GM19239 (cell line): ENCODE measurements at places on chromosomes 5 and 9.

- no peak for DNase-seq
Measured at GRCh38 chr5:30572279-30572678, 621.2 kb upstream of the CDH6 start.

DNA sequence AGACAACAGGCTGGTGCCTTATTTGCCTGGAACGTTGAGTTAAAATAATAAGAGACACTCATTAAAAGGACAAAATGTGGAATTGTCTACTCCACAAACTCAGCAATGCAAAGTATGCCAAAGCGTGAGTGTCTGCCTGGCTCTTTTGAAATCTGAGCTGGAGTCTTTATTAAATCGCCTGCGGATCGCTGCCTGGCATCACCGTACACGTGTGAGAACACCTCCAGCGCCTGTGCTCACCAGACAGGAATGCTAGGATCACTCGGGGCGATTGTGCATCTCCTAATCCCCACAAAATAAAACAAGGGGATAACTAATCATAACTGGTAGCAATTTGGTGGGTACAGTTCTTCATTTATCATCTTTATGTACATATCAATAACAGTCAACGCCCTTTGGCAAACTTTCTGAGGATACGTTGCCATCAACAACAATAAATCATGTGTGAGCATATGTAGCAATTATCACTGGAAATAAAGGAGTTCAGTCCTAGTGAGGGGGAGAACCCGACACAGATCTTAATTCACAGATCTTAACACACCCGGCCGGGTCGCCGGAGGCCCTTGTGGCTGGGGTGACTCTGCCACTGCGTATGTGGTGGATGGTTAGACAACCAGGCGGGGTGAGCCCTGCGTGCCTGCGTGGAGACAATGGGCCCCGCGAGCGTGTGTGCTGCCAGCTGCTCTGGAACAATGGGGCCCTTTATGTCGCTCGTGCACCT lies 284.9 kb upstream of the IRX1 start:
- no peak for DNase-seq

- no peak for DNase-seq
Measured at GRCh38 chr5:91420879-91421278, 37.8 kb upstream of the ARRDC3 start.

GRCh38 chr9:86043586-86043985 lies 55.8 kb downstream of the GOLM1 start:
- no peak for DNase-seq

GRCh38 chr9:133969681-133970580 lies 22.2 kb downstream of the VAV2 start:
- DNase-seq: no peak

DNA sequence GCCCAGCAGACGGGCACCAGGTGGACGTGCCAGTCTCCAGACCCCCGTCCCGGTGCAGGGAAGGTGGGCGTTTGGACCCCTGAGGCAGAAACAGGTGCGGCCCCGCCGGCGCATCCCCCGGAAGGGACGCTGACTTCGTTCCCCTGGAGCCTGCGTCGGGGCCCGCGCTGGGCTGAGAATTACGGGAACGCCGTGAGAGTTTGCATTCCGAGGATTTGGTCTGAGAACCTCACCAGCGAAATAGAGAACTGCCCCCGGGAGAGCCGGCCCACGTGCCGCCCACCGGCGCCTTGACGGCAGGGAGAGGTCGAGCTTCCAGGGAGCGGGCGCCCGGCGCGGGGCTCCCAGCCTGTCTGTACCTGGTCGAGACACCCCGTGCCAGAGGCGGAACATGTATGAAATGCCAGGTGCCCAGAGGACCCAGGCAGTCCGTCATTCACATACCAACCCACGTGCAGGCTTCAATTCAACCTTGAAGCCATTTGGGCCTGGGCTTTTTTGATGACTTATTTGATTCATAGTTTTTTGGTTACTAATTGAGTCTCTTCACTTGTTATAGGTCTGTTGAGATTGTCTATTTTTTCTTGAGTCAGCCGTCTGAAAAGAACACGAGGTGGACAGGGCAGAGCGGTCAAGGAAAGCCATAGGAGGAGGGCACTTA lies 877 bp upstream of the CAMSAP1 start:
- no peak for DNase-seq

- DNase-seq: no peak
Measured at GRCh38 chr9:106963684-106964083, 100.7 kb downstream of the ZNF462 start.

DNA sequence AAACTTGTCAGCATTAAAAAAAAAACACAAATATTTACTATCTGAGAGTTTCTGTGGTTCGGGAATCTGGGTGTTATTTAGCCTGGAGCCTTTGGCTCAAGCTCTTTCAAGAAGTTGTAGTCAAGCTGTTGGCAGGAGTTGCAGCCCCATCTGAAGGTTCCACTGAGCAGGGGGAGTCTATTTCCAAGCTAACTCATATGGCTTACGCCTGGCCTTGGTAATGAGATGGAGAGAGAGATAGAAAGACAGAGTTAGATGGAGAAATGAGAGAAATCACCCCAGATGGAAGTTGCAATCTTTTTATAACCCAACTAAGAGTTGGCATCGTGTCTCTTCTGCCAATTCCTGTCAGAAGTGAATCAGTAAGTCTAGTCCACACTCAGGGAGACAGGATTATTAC lies 1075.2 kb upstream of the SEMA6A start:
- no peak for DNase-seq

DNA sequence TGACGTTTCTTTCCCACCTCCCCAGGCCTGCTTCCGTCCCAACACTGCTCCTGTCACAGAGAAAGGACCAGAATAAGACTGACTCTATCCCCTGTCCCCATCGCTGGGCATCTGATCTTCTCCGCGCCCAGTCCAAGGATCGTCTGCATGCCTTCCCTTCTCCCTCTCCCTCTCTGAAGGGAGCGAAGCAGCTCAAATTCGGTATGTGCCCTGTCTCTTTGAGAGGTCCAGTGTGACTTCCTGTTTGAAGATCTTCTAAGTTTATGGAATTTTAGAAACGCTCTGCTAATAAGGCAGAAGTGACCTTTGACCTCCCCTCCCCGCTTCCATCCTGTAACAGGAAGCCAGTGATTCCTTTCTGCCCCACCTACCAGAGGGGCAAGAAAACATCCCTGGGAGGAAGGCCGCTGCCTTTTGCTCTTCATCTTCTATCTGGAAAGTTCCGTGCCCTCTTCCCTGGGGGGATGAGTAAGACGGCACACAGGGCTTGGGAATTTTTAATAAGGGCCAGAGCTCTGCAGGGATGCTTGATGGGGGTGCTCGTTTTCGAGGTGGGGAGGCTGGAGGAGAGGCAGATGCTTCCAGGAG lies 40.7 kb upstream of the RNU6ATAC start:
- DNase-seq: no peak

GRCh38 chr5:177431317-177432142 lies 5.1 kb downstream of the GRK6 start:
- DNase-seq: no peak
